ENCODE measurements at places on chromosomes 1 and 21. TPM values are rescaled to one million over a fixed set of nuclear protein-coding genes. Genes with fewer than 3 reads are reported as not detected.

AGT gene
- not detected for total RNA-seq

KCNK2 gene
- total RNA-seq, result not detected

CYP4A22 gene
- total RNA-seq, result not detected

TBX15 gene
- total RNA-seq, result not detected

ZNF496 gene
- total RNA-seq, result 22.0 TPM

EFNA1 gene
- 96.1 TPM for total RNA-seq

TMEM51 gene
- total RNA-seq, result 6.5 TPM

KRTAP11-1 gene
- total RNA-seq, result not detected

SAMD13 gene
- 3.6 TPM for total RNA-seq

BCAR3 gene
- 56.2 TPM for total RNA-seq

S100A7A gene
- total RNA-seq, result not detected

IVL gene
- total RNA-seq, result not detected

Measured in epithelial cell of umbilical artery (primary cell).